ENCODE measurements at places on chromosomes 6 and 20. TPM values are rescaled to one million over a fixed set of nuclear protein-coding genes. Genes with fewer than 3 reads are reported as not detected.

MUCL3 gene
- total RNA-seq, result not detected

DNA sequence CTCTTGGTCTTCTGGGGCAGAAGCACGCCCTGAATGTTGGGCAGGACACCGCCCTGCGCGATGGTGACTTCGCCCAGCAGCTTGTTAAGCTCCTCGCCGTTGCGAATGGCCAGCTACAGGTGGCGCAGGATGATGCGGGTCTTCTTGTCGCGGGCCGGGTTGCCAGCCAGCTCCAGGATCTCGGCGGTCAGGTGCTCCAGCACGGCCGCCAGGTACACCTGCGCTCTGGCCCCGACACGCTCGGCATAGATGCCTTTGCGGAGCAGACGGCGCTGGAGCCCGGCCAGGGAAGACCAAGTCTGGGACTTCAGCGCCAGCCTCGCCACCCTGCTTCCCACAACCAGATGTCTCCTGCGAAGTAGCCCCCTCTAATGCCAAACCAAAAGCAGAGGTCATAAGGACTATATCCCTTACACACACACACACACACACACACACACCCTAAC, 8.0 kb upstream of the SLC17A3 start:
- DNase-seq, result no peak

HMGCLL1 gene
- total RNA-seq, result not detected

SPAG4 gene
- total RNA-seq, result 5.7 TPM

DNA sequence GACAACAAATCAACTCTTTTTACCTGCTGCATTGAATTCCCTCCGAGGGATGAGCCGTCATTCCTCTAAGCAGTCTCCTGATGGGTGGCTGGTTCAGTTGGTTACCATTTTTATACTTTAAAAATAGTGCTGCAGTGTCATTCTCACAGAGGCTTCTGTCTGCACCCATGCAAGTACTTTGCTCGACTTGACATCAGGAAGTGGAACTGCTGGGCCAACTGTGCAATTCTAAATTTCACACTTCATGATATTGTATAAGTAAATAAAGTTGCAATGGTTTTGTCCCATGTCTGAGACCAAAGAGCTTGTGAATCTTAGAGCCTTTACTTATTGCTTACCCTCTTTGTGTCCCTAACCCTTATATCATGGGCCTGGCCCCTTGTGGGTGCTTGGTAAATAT, 2.5 kb downstream of the BTN3A1 start:
- DNase-seq, result peak; percentile 32

DNA sequence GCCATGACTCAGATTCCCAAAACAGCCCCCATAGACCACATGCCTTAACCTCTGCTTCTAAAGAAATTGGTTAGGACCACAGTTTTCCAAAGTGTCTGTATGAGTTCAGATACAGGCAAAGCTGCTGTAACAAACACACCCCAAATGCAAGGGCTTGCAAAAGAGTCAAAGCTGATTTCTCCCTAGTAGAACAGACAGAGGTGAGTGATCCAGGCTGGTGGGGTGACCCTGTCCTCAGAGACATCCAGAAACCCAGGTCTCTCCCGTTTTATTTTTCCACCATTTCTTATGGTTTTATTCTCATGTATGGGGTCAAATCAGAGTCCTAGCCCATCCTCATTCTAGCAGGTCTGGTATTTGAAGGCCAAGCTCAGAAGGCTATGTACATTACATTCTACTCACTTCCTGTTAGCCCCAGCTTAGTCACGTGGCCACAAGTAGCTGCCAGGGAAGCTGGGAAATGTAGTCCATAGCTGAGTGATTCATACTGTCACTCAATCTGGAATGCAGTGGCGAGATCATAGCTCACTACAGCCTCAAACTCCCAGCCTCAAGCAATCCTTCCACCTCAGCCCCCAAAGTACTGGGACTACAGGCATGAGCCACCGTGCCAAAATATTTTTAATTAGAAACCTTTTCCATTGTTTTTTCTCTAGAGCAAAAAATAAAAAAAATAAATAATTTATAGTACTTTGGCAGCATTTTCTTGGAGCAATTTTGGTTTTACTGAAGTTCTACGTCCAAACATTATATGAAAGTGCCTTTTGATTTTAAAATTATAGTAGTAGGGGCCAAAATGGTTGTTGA, 175.2 kb downstream of the ZMYND8 start:
- DNase-seq, result peak; percentile 43

ZSCAN23 gene
- total RNA-seq, result 0.78 TPM

SNX14 gene
- 80.0 TPM for total RNA-seq

RSPH4A gene
- total RNA-seq, result 0.83 TPM

DNA sequence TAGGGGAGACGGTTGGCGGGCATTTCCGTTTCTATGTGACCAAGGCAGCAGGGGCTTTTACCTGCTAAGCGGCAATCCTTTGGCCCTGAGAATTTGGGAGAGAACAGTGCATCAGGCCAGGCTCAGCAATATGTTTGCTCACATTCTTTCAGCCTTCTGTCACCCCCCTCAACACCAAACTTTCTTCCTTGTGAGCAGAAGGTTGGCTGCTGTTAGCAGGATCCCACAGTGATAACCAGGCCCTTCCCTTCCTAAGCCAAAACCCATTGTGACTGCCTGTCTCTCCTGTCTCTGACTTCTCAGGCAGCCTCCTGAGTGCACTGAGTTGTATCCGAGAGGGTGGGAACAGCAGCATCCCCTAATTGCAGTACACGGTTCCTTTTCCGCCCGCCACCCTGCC, 43.7 kb downstream of the STK35 start:
- no peak for DNase-seq

GRCh38 chr20:64232794-64233193, 22.8 kb upstream of the PCMTD2 start:
- no peak for DNase-seq

MEP1A gene
- total RNA-seq, result not detected

Data from B cell (primary cell).